ENCODE measurements at places on chromosomes 7 and 10.

- no peak for DNase-seq
Observed at GRCh38 chr7:123580406-123581161, 21.0 kb upstream of the ASB15 start.

- DNase-seq = no peak
Observed at GRCh38 chr7:7938471-7938870, 30.1 kb upstream of the GLCCI1 start.

DNA sequence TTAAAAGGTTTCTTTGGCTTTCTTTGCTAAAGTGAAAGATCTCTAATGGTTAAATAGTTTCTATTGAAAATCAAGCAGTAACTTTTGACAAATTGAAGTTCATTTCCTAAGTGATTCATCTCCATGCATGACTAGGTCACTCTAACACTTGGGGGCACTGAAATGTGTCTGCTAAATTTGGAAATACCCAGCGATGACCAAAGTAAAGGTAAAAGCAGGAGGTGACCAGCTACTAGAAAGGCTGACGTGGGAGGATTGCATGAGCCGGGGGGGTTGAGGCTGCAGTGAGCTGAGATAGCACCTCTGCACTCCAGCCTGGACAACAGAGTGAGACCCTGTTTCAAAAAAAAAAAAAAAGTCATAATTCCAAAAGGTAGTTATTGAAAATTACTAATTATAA, 111.8 kb upstream of the GPR141 start:
- no peak for DNase-seq

DNA sequence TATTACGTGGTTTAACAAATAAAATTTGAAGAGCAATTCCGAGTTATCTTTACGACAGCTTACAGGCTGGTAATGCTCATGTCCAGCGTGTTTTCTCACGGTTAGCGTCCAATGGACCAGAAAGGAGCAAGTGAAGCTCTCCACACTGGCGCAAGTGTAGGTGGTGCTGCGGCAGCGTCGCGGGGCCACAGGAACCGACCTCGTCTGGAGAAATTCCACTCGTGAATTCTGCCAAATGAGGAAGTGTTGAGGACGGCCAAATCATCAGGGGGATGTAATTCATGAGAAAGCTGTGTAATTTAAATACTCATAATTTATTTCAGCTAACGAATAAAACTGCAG, 350 bp upstream of the ZNF37A start:
- DNase-seq = no peak

GRCh38 chr7:158228986-158229385, 358.6 kb downstream of the PTPRN2 start:
- DNase-seq = no peak

DNA sequence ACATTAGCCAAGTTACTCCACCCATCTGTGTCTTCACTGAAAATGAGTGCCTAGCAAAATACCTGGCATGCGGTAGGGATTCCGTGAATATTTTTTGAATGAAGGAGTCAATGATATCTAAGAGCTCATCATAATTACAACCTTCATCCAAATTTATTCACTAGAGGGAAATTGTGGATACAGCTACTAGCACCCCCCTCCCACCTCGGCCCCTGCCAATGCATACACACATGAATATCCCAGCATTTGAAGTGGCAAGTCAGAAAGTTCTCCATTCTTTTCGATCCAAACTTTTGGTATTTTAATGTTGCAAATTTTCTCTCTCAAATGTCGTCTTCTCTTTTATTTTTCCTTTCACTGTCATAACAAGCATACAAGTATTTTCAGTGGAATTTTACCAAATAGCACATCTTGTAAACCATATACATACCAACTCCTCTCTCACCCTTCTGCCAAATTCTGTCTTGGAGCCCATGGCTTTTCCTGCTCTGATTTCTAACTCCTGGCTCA, 164.3 kb downstream of the GRID1 start:
- DNase-seq = no peak

- no peak for DNase-seq
Observed at GRCh38 chr7:121049897-121050296, 61.4 kb downstream of the CPED1 start.

DNA sequence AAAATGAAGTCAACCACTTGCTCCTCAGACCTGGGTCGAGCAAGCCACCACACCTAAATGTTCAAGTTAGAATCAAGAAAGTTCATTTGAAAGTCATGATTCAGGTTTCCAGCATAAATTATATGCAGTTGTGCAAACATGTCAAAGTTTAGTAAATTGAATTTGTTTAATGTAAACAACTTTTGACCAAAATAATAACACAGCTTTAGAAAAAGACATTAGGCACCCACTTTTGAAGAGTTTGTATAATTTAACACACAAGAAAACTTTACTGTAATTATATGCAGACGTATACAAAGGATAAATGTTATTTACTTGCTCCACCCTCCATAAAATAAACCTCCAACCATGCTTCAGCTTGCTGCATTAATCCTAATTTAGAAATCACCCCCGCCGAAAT, 680.0 kb downstream of the LRMDA start:
- DNase-seq = no peak

DNA sequence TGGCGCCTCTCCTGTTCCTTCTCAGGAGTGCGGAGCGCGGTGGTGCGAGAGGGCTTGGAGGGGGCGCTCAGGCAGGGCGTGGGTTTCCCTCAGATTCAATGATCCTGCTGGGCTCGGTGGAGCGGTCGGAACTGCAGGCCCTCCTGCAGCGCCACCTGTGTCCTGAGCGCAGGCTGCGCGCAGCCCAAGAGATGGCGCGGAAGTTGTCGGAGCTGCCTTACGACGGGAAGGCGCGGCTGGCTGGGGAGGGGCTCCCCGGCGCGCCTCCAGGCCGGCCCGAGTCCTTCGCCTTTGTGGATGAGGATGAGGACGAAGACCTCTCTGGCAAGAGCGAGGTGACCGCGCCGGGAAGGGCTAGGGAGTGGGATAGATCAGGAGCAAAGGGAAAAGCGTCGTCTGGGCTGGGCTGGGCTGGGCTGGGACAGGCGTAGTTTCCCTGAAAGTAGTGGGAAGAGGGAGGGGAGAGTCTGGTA, 17.0 kb downstream of the FAM131B start:
- no peak for DNase-seq

- no peak for DNase-seq
Observed at GRCh38 chr7:84633-85020, 107.7 kb upstream of the FAM20C start.

DNA sequence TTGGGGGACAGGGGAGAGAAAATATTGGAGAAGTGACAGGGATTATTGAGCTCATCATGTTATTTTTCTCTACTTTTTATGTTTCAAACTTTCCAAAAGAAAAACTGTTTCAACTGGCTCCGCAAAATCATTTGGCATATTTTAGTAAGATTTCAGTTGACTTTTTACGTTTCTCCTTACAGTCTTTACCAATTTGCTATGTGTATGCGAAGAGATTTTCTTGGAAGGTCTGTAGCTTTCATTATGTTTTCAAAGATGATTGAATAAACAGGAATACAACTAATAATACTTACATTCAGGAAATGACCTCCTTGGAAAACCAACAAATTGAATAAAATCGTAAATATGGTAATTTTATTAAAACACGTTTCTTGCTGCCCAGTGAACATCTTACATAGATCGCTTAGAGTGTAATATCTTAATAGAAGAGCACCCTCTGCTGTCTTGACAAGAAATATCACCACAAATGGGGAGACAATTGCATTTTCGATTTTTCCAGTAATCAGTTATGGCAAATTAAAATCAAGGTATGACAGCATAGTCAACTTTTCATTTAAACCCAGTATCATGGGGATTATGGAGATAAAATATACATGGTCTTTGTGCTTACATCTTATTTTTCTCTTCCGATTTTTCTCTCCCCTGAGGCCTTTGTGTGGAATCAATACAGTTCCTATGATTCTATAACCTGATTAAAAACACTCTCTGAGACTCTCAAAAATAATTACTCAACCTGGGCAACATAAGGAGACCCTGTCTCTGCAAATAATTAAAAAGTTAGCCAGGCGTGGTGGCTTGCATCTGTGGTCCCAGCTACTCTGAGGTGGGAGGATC, 43.1 kb downstream of the MBL2 start:
- no peak for DNase-seq

DNA sequence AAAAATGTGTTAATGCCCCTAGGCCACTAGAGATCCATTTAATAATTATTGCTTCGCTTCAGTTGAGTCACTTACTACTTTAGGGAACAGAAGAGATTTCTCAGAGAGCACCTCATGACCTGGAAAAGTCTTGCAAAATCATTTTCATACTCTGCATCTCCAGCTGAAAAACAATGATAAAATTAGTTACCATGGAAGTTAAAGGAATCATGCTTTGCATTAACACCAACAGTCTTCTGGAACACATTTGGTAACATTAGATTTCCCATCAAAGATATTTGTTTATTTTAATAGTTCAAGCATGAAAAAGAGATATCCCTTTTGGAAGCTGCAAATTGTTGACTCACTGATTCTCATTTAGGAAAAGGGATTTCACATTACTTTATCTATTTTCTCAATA, 1.8 kb upstream of the STEAP2 start:
- DNase-seq = no peak

DNA sequence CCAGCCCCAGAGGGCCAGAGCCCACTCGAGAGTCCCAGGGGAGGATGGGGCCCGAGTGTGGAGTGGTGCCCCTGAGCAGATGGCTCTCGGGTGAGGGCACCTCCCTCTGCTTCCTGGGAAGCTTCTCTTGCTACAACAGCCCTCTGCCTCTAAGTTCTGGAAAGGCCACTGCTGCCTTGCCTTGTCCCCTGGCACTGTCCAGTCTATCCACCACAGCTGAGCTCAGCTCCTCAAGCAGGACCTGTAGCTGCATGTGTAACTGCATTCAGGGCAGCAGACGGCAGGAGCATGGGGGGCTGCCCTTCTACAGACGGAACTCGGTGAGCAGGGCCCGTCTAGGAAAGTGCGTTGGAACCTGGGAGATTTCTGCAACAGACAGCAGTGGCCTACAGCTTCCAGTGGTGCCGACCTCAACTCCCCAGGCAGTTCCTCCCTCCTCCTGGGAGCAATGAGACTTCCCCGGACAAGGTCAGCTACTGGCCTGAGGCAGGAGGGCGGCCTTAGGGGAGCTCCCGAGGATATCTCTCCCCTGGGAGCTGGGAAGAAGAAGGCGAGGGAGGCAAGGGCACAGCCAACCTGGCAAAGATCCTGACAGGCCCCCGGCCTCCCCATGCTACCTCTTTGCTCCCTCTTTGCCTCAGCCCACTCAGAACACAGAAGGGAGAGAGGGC, 88.5 kb downstream of the DLG5 start:
- DNase-seq = no peak

DNA sequence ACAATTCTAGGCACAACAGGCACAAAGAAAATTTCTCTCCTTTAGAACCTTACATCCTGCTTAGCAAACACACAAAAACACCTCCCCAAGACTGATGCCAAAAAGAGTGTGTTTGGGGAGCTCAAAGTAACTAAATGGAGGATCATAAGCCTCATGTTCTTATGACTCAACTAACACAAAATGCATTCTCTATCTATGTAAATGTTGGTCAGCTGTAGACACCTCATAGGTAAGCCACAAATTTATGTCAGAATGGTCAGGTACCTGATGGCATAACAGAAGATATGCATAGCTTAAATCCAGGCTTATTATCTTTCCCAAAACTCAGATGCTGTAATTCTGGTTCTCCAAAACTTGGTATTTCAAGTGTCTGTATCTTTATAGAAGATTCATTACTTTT, 315.1 kb downstream of the C7orf25 start:
- no peak for DNase-seq

GRCh38 chr10:119702583-119702982, 23.3 kb upstream of the INPP5F start:
- DNase-seq = no peak

GRCh38 chr10:77236700-77237099, 400.9 kb downstream of the KCNMA1 start:
- no peak for DNase-seq

DNA sequence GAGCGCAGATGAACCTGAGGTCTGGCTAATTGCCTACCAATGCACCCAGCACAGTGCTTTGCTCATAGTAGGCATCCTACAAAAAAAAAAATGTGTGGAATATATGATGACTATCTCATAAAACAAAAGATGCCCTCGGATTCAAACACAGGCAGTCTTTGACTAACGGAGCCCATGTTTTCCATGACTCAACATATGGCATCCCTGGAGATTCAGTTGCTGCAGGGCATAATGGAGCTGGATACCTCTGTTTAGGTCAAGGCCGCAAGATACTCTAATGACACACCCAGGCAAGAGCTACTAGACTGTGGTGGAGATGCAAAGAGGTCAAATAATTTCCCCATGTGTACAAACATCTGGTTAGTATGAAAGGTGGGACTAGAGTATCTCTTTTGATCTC, 16.3 kb downstream of the CUBN start:
- DNase-seq = no peak

GRCh38 chr10:115918812-115919211, 354.2 kb downstream of the GFRA1 start:
- no peak for DNase-seq

DNA sequence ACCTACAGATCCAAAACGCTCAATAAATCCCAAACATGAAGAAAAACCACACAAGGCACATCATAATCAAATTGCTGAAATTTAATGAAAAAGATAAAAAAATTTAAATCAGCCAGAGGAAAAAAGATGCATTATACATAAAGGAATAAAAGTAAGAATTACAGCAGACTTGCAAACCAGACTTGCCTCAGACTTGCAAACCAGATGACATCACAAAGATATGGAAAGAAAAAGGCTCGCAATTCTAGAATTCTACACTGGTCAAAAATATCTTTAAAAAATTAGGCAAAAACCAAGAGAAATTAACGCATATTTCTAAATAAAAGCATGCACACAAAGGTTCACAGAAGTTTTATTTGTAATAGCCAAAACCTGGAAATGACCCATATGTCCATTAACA, 188.0 kb upstream of the NAMPT start:
- DNase-seq = no peak

- no peak for DNase-seq
Observed at GRCh38 chr7:98872328-98872924, 2.6 kb upstream of the TMEM130 start.

DNA sequence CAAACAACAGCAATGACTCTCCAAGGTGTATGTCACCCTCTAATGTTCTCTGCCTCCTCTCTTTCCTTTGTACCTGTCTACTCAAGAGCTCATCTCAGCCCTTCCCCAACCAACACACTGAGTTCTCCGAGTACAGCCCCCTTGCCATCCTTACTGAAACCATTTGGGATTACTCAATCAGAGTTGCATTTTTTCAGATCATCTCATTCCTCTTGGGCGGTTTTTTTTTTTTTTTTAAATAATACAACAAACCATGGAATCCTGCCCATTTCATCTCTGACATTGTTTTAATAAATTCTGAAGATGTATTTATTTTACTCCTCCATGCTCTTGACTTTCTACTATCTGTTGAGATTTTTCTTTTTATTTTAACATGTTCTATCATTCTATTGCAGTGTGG, 4.2 kb upstream of the CREB3L2 start:
- DNase-seq = no peak

DNA sequence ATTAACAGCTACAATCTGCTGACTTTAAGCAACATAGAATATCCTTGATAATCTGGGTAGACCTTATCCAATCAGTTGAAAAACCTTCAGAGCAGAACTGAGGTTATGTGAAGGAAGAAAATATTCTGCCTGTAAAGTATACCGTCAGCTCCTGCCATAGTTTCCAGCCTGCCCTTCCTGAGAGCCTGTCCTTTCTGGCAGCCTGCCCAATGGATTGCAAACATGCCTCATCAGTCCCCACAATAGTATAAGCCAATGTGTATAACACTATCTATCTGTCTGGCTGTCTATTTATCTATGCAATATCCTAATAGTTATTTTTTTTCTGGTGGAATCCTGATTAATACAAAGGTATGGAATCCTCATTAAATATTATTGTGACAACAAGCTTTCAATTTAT, 489.2 kb upstream of the KCND2 start:
- DNase-seq = no peak

GRCh38 chr10:121601458-121601857, 3.2 kb upstream of the FGFR2 start:
- DNase-seq = no peak
